Stimulated activated CD4-positive, alpha-beta T cell treated with anti-CD3 and anti-CD28 coated beads, Interleukin-4, amount 100 ng/mL, for 1 hour (primary cell): ENCODE measurements at places on chromosomes 6 and 20.
A peak's percentile ranks its signal among the peaks of the same experiment; 100 is the strongest.

DNA sequence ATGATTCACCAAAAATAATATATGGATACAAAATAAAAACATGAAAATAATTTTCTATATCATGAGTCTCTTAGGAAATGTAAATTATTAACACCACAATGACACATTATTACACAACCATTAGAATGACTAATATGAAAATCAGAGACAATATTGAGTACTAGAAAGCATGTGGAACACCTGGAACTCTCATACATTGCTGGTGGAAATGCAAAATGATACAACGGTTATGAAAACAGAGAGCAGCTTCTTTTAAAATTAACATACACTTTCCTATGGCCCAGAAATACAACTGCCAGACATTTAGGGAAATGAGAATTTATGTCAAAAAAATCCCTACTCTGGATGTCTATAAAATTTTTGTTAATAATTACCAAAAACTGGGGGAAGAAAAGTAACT, 853.3 kb upstream of the MAN1A1 start:
- DNase-seq, result no peak

GRCh38 chr6:16787128-16787682, 25.9 kb upstream of the ATXN1 start:
- no peak for DNase-seq

DNA sequence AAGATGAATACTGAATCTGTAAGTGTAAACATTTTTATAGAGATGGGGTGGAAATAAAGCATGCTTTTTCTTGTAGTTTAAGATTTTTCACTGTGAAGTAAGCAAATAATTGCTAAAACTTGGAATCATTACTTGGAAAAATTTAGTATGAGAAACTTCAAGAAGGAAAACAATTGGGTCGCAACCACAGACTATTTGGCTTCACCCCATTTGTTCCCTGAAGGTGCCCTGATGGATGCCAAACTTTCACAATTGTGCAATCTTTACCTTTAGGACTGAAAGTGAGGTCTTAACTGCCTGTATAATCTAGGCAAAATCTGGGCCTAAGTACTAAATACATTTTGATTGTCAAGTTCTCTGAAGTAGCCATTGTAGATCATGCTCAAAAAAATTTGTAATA, 330.1 kb downstream of the HDGFL1 start:
- DNase-seq, result no peak

GRCh38 chr6:25788305-25788922, 33.9 kb downstream of the SLC17A4 start:
- DNase-seq, result peak; percentile 30
